ENCODE measurements at places on chromosomes 2 and 18. TPM values are rescaled to one million over a fixed set of nuclear protein-coding genes. Genes with fewer than 3 reads are reported as not detected.

Gene ACMSD
- total RNA-seq: not detected

Gene TCF23
- total RNA-seq: not detected

Gene GALNT14
- 22.5 TPM for total RNA-seq

Gene SP140
- under 0.01 TPM for total RNA-seq

Gene IL36G
- total RNA-seq: 2.6 TPM

Gene MROH2A
- total RNA-seq: not detected

Gene ALK
- total RNA-seq: 0.14 TPM

Gene HOXD13
- total RNA-seq: not detected

Gene NEU4
- 0.07 TPM for total RNA-seq

Gene GNLY
- total RNA-seq: not detected

Gene KLF7
- total RNA-seq: 29.0 TPM

Gene CYP27C1
- 0.36 TPM for total RNA-seq

Gene DPP4
- total RNA-seq: 5.5 TPM

Gene EGR4
- not detected for total RNA-seq

Gene SMCHD1
- total RNA-seq: 79.3 TPM

Gene LIMS3
- total RNA-seq: 3.1 TPM

Measured in nasal cavity respiratory epithelium epithelial cell of viscerocranial mucosa (primary cell).